HepG2 (cell line): ENCODE measurements at places on chromosomes 7 and 10.

DNA sequence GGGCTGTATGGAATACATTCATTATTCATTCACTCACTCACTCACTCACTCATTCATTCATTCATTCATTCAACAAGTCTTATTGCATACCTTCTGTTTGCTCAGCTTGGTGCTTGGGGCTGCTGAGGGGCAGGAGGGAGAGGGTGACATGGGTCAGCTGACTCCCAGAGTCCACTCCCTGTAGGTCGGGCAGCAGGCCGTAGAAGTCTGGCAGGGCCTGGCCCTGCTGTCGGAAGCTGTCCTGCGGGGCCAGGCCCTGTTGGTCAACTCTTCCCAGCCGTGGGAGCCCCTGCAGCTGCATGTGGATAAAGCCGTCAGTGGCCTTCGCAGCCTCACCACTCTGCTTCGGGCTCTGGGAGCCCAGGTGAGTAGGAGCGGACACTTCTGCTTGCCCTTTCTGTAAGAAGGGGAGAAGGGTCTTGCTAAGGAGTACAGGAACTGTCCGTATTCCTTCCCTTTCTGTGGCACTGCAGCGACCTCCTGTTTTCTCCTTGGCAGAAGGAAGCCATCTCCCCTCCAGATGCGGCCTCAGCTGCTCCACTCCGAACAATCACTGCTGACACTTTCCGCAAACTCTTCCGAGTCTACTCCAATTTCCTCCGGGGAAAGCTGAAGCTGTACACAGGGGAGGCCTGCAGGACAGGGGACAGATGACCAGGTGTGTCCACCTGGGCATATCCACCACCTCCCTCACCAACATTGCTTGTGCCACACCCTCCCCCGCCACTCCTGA lies 2.4 kb downstream of the EPO start:
- DNase-seq: no peak

GRCh38 chr7:11848251-11848650 lies 16.3 kb upstream of the THSD7A start:
- DNase-seq: no peak

- no peak for DNase-seq
Observed at GRCh38 chr7:103382032-103382402, 34.6 kb downstream of the PSMC2 start.

- peak; percentile 71 for DNase-seq
Observed at GRCh38 chr10:44990302-44990655, 10.4 kb upstream of the ZNF22 start.

GRCh38 chr7:38217672-38218071 lies 39.6 kb downstream of the STARD3NL start:
- no peak for DNase-seq

- no peak for DNase-seq
Observed at GRCh38 chr7:29170781-29171180, 23.8 kb upstream of the CHN2 start.

DNA sequence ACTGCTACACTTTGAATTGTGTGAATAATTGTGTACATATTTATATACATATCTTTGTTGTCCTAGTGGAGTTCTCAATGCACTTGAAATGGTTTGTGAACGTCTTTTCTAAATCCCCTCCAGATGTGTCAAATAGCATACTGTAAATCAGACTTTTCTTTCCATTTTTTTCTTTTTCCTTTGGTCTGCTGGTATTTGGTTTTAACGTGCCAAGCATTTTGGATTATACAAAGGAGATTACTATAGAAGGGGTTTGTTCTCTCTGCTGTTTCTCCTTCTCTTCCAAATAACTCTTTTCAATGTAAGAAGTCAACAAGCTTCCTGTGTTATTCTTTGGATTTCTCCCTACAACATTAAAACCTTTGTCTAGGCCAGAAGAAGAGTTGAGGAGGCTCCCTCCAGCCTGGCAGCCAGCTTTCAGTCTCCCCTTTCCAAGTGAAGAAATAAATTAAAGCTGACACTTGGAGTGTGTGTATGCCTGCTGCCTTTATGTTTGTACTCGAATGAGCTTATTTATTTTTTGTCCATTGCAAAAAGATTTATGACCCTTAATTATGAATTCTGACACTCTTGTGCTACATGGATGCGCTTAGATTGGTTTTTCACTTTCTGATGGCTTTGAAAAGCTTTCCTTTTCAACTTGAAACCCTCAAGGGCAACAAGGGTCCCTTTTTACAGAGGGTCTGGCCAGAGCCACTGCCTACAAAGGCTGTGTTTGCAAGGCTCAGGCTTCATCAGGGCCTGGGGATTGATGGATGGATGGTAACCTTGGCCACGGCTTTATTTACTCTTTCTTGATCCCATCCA lies 107.8 kb downstream of the RAB18 start:
- no peak for DNase-seq
